ENCODE measurements at places on chromosomes 12 and 14. TPM values are rescaled to one million over a fixed set of nuclear protein-coding genes. Genes with fewer than 3 reads are reported as not detected.

DNA sequence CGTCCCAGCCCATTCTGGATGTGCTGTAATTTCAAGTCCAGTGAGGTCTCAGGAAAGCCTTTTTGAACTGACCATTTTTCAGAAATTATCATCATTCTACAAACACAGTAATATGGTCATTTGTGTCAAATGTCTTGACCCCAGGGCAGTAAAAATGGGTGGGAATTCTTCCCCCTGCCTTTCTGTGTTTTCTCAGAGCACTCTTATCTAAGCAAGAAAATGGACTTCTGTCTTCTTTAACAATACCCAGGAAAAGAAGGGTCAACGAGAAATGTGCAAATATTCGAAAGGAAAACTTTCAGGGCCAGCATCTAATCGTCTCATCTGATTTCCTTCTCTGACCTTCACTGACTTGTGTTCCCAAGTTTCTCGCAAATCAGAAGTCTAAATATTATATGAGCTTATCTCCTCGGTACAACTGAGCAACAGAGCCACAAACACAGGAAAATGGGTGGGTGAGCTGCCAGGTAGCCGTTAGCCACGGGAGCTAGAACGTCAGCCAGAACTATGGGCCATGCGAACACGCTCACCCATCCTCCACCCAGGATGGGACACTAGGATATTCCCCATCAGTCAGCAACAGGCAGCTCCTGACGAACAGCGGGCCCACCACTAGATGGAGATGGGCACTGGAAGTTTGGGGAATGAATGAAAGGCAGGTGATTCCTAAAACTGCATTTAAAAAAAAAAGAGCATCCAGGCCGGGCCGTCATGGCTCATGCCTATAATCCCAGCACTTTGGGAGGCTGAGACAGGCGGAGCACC is 57.1 kb downstream of the VWF start:
- DNase-seq, result no peak

DNA sequence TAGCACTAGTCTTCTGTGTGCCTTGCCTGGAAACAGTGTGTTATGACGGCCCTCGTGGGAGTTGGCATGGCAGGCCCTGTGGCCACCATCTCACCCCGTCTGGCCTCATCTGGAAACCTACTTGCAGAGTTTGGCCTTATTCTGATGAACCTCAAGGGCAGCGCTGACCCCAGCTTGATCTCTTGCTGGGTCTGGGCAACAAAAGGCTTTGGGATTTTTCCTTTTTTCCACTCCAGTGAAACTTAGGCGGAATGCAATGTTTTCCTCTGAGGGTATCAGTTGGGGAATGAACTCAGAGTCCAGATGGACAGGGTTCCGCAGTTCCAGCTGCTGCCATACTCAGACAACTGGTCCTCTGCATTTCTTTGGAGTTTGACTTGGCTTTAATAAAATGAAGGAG is 15.9 kb downstream of the CACNA1C start:
- DNase-seq, result no peak

Gene BEGAIN
- 1.3 TPM for total RNA-seq

- no peak for DNase-seq
Observed at GRCh38 chr14:35556548-35556947, 22.6 kb downstream of the INSM2 start.

GRCh38 chr14:63713058-63713457 is 14.8 kb downstream of the SGPP1 start:
- no peak for DNase-seq

Gene SLC4A8
- total RNA-seq, result 3.5 TPM

DNA sequence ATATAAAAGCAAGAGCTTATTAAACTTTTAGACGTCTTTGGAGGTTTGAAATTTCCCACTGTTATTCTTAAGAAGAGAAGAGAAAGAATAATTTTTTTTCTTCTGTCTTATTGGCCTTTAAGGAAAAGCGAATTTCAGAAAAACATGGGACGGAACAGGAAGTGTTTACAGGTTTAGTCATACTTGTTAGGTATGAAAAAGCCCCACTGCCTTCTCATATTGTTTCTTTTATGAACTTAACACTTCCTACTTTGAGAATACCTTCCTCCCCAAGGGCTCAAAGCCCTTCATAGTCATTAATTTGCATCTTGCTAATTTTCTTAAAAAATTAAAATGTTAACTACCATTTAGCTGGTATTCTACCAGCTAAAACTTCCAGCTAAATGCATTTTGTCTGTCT is 82.0 kb downstream of the ETV6 start:
- no peak for DNase-seq

Gene KMT2D
- 149 TPM for total RNA-seq

Gene DLK1
- not detected for total RNA-seq

Gene PTCSC3
- not detected for total RNA-seq

Gene IAPP
- total RNA-seq, result not detected

DNA sequence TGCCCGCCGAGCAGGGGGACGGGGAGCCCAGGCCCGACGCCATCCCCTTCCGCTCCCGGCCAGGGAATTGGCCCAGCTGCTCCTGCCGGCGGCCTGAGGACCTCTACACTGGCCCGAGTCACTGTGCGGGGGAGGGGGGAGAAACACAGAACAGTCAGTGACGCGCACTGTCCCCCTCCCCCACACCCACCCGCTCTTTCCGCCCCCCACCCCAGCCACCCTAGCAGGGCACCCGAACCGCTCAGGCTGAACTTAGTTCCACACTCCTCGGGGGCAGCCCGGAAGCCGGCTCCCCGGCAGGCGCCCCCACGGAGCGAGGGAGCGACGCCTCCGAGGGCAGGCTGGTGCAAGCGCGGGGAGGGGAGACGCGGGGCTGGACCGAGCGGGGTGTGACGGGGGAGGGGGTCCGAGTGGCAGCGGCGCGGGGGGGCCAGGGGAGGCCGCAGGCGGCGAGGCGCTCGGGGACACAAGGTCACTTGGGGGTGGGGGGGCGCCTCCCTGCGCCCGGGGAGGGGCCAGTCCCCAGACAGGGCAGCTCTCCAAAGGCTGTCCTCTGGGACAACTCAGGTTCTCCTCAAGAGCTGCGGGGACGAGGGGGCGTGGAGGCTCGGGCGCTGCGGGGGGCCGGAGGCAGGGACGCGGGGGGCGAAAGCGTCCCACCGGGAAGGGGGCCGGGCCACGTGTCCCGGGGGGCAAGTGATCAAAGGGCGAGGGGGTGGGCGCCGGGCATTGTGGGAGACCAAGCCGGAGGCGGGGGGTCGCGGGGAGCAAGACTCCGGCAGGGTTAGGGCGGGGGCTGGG is 648 bp downstream of the CHD4 start:
- peak; percentile 70 for DNase-seq

- no peak for DNase-seq
Observed at GRCh38 chr12:28844718-28845117, 304.4 kb upstream of the FAR2 start.

GRCh38 chr12:30952015-30952414 is 25.5 kb downstream of the TSPAN11 start:
- no peak for DNase-seq

- peak; percentile 69 for DNase-seq
Observed at GRCh38 chr12:109110988-109111495, 5.3 kb upstream of the ACACB start.

Gene AHNAK2
- total RNA-seq, result not detected

DNA sequence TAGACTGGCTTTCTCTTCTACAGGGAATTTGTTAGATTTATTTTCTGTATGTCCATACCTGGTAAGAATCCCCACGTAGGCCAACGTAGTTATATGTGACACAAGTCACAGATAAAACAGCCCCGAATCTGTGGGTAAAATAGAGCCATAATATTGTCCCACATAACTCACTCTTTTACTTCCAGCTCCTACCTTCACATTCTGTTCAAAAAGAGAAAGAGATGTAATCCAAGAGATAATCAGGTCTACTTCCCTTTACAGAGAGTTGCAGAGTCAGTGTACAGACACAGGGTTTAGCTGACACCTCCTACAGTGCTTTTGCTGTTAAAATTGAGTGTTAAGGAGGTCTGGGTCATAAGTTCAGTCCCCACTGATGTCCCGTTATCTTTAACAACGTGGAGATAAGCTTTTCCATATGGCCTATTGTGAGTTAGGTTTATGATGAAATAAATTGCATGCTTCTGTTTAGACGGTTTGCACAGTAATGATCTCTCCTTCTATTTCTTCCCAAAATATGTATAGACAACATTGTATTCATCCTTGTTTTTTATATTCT is 446.5 kb downstream of the ADAMTS20 start:
- no peak for DNase-seq

DNA sequence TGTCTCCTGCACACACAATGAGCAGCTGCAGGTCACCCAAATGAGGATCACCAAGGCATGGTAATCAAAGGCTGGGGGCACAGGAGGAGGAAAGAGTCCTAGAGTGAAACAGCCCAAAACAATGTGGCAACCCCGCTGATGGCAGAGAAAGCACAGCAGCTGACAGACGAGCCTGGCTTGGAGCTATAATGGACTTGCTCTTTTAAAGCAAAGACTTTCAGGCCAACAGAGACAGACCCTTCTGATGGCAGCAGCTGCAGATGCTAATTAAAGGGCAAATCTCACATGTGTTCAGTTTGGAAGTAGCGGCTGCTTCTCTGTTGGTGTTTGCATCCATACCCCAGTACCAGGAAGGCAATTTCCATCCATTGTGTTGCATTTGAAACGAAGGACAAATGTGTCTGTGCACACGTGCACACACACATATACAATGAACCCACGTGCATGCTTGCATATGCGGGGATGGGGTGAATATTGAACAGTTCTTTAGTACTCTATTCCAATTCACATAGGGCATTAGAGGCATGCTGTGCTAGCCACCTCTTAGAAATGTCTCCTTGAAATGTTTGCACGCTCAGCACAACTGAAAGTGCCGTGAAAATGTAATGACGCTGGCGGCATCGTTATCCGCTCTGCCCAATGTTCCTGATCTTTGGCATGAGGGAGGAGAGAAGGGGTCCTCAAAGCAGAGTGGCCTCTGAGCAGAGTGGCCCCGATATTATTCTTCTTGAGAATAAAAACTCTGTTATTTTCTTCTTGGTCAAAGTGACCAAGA is 38.1 kb downstream of the CIT start:
- DNase-seq, result no peak

- DNase-seq, result no peak
Observed at GRCh38 chr14:94329857-94330256, 6.7 kb upstream of the SERPINA6 start.

DNA sequence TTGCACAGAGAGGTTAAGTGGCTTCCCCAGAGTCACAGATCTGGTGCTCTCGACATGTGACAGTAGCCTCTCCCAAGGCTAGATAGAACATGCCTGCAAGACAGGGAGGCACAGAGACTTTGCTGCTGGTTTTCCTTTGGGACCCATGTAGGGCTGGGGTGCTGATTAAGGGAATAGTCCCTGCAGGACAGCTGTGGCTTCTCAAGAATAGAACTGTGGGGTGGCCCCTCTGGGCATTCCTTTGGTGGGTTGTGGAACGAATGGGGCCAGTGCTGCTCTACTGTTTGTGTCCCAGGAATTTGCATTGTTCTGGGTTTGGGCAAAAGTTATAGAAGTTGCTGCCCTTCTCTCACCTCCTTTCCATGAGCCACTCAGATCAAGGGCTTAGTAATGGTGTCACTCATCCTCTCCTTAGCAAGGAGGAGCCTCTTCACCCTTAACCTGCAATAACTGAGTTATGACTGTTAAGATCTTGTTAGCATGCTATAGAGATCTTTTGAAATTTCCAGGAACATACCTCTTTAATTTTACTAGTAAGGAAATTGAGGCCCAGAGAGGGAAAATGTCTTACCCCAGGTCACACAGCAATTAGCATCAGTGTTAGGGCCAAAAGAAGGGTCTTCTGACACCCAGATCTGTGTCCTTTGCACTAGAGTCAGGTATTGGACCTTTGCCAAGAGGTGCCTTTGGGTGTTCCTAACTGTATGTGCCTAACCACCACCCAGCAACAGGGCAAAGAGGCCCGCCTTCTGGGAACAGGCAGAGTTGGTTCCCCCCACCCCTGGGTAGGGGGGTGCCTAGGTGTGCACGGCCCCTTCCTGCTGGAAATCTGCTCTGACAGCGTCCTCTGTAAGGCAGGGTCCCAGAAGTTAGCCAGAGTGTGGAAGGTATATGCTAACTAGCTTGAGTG is 31.4 kb downstream of the CD9 start:
- DNase-seq, result no peak

GRCh38 chr12:105492591-105493545 is 162.4 kb downstream of the C12orf75 start:
- DNase-seq, result no peak

DNA sequence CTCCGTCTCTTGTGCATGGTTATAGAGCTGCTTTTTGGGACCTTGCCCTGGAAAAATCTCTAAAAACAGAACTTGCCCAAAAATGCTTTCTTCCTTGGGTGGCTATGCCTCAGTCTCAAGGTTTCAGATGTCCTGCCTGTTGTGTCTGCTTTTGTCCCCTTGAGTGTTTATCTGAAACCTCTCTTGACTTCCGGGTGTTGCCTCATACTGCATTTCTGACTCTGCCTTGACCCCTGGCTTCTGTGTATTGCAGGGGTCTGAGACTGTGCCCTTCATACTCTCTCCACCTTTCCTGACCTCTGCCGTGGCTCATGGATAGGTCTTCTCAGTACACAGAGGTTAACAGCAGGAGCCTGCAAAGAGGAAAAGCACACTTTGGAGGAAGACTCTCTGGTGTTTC is 124.8 kb upstream of the NTF3 start:
- DNase-seq, result no peak

DNA sequence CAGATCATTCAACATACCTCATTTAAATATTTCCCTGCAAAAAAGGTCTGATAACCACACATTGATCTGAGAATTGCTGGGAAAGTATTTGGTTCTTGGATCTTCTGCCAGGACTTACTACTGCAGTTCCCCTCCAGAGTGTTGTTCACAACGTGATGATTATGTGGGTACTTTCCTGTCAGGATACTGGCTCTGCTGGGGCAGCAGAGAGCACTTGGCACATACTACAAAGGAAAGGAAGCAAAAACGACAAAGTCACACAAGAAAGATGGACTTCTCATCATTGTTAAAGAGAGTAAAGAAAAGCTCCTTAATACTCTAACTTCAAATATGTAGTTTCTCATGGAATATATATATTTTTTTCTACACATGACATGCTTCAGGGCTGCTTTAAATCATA is 11.5 kb downstream of the GNS start:
- no peak for DNase-seq

GRCh38 chr14:93901813-93902212 is 25.3 kb upstream of the FAM181A start:
- DNase-seq, result no peak

Gene HOXC4
- total RNA-seq, result 0.32 TPM

DNA sequence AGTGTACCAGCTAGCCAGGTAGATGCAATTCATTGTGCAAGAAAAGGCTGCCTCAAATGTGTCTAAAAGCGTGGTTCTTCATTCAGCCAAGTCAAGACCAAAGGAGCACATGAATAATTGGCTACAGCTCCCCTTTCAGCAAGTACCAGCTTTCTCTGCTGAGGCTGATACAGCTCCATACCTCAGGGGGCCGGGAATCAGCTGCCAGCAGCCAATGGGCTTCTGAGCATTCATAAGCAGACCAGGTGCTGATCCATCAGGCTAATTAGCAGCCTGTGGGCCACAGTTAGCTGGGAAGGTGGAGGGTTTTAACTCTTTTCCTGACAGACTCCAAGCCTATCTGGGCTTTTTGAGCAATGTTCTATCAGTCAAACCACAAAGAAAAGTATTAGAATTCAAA is 264.7 kb downstream of the APAF1 start:
- DNase-seq, result no peak

Data from CD4-positive, CD25-positive, alpha-beta regulatory T cell (primary cell).